ENCODE measurements at places on chromosomes 13 and 19.
A peak's percentile ranks its signal among the peaks of the same experiment; 100 is the strongest.

GRCh38 chr13:51681037-51681678, 96.9 kb downstream of the WDFY2 start:
- no peak for DNase-seq

- DNase-seq: peak; percentile 77
Observed at GRCh38 chr13:112711528-112712265, 21.9 kb downstream of the ATP11A start.

GRCh38 chr13:38002606-38003005, 133.0 kb upstream of the TRPC4 start:
- DNase-seq: no peak

- no peak for DNase-seq
Observed at GRCh38 chr19:18450021-18450930, 12.3 kb upstream of the ISYNA1 start.

- DNase-seq: no peak
Observed at GRCh38 chr13:41196620-41197019, 2.3 kb upstream of the KBTBD7 start.

GRCh38 chr13:70568571-70568970, 460.3 kb upstream of the KLHL1 start:
- no peak for DNase-seq

DNA sequence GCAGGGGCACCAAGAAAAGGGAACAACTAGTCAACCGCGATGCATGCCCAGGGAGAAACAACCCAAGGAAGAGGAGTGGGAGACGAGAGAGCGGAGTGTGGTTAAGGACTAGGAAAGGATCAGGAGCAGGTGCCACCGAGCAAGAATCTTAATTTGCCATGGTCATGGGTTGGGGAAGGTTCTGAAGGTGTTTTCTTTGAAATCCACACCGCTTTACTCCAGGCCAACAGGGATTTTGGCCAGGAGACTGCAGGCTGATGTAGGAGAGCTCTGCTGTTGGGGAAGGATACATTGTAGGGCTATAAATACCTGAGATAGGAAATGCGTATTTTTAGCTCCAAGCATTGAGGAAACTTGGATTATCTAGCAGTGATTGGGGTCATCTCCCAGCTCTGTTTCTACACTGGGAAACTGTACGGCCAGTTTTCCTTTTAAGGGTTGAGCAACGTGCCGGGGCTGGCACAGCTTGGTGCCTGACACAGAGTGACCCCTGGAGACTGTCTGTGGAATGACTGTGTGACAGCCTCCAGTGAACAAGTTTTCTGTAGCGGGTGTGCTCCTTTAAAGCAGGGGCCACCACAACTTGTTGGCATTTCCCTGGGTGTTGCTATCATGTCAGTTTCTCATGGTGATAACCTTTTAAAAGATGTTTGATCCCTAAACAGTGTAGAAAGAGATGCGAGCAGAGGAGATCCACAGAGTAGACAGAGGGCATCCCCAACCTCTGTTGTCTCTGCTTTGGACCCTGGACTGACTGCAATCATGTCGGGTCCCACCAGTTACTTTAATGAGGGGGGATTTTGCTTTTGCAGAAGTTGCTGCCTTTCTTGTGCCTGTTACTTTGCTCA, 34.3 kb downstream of the ZNF536 start:
- DNase-seq: no peak

DNA sequence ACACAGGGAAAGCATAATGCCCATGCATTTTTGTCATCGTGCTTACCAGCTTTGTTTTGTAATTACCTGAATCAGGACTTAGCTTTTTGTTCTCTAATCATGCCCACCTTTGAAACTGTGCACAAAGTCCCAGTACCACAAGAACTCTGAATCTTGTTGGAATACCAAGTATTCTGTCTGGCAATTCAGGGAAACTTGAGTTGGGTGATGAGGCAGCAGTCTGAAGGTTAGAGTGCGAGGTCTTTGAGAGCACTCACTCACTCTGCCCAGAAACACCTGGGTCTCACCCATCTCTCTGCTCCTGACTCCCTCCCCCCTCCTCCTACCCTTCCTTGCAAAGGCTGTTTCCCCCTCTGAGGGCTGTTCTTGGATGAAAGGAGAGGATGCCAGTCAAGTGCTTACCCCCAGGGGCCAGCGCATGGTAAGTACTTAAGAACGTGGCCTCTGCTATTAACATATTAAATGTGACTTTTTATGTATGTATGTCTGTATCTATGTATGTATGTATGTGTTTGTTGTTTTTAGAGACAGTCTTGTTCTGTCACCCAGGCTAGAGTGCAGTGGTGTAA, 22.4 kb downstream of the SIPA1L3 start:
- no peak for DNase-seq

DNA sequence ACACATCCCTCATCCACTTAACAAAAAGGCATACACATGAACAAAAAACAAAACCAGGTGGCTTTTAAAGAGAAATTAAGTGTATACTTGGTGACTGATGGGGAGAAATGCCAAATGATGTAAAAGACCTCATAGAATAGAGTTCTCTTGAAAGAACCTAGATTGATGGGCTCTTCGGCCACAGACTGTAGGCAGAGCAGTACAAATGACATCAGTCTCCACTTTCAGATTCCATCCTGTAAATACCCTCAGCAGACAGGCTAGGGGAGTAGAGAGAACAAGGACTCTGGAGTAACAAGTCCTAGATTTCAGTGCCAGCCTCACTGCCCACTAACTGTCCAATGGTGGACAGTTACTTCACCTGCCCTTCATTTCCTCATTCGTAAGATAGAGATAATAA, 203.8 kb downstream of the MZT1 start:
- DNase-seq: no peak

DNA sequence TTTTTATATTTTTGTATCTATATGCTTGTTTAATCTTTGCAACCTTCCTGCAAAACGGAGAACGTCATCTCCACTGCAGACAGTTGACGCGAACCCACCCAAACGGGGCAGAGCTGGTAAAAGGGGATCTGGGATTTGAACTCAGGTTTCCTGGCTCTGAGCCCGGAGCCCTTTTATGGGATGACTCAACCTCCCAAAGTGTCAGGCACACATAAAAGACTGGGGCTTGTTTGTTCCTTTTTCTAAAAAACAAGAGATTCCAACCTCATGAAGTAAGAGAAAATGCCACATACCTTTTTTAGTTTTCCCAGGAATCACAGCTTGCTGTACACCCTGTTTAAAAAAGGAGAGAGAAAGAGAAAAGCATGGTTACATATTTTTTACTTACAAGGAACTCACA, 78.9 kb downstream of the GADD45B start:
- no peak for DNase-seq

GRCh38 chr13:36131222-36131930, at the start of gene DCLK1:
DCLK1 (minus strand) TSS chr13:36131382.
- DNase-seq: peak; percentile 85

DNA sequence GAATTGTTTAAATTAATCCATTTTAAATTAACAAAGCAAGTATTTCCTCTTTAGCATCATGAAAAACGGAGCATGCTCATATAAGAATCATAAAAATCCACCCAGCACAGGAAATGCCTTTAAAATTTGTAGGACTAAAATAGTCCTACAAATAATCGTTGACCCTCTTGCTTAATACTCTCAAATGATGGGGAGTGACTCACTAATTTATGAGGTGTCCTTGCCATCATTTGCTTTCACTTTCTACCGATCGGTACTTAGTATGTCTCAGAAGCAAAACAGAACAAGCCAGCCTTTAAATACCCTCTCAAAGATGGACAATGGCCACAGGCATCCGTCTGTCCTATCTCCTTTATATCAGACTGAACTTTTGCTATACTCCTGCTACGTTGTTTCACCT, 97.2 kb downstream of the SUCLA2 start:
- DNase-seq: no peak

DNA sequence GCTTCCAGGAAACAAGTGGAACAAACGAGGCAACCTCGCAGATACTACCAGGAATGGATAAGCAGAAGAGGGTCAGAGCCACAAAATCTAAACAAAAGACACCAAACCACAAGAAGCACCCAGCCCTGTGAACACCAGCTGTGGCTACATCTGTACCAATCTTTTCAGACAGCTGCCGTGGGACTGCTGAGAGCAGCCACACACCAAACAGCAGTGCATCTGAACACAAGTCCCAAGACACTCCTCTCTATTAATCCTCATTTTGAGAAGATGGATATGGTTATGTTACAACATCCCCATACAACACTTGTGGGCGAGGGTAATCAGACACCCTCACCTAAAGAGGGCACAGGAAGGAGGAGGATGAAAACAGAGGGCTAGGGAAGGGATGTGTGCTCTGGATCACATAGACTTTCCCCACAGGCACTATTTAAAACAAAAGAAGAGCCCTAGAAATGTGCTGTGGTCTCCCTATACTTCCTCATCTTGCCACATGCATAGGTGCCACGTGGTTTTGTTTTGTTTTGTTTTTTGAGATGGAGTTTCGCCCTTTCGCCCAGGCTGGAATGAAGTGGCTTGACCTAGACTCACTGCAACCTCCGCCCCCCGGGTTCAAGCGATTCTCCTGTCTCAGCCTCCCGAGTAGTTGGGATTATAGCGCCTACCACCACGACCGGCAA, 41.6 kb upstream of the ZNF14 start:
- no peak for DNase-seq

DNA sequence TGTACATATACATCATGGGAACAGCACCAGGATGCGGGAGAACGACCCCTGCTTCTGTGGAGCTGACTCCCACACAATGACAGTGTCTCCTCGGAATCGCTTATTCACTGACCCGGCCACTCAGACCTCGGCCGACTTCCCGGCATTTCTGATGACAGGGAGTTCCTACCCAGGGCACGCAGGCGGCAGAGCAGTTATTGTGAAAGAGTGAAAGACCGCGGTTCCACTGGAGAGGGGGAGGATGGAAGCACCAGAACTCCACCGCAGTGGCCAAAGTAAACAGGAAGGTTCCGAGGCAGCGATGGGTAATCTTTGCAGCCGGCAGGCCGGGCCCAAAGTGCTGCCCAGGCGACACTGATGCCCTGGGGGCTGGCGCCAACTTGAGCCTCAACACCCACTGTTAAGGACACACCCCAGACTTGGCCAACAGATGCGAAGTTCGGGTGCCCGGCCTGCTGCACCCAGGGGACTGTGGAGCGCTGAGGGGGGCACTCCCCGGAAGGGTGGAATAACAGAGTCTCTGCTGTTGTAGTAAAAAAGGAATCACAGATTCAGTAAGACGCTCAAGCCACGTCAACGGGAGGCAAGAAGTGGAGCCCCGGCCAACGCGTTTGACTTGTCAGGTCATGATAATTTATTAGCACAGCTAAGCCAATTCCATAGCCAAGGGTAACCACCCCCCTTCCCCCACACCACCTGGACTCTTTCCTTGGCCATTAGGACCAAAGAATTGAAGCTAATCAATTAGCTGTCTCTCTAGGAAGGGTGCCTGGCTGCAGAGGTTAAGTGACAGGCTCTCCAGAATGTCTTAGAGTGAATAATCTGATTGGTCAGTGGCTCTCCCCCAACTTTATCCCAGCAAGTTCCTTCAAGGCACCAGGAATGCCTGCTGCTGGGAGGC, 5.8 kb downstream of the MLLT1 start:
- DNase-seq: no peak

DNA sequence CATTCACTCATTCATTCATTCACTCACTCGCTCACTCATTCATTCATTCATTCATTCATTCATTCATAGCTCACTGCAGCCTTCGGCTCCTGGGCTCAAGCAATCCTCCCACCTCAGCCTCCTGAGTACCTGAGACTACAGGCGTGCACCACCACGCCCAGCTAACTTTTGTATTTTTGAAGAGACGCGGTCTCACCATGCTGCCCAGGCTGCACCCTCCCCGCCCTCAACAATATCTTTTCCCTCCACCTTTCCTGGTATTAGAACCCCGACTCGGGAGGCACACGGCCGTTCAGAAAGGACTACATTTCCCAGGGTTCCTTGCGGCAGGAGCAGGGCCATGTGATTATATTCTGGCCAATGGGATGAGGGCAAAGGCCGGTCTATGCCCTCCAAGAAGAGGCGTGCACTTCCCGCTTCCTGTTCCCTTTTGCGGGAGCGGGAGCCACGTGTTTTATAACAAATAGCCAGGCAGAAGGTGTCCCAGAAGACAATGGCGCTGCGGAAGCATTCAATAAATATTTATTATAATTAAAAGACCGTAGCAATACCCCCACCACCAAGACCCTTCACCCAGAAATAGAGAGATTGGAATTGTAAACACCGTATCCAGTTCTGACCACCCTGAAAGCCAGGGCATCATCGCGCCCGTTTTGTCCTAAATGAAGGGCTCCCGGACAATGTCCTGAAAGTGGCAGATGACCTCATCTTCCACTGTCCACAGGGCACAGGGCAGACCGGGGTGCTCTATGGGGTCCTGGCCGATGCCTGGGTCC, 15.9 kb downstream of the TICAM1 start:
- DNase-seq: peak; percentile 86

GRCh38 chr13:75869981-75870380, 233.9 kb downstream of the LMO7 start:
- no peak for DNase-seq

- DNase-seq: no peak
Observed at GRCh38 chr19:17254636-17255035, 8.9 kb upstream of the NR2F6 start.

GRCh38 chr13:50682002-50682401, 161.5 kb downstream of the DLEU7 start:
- no peak for DNase-seq

DNA sequence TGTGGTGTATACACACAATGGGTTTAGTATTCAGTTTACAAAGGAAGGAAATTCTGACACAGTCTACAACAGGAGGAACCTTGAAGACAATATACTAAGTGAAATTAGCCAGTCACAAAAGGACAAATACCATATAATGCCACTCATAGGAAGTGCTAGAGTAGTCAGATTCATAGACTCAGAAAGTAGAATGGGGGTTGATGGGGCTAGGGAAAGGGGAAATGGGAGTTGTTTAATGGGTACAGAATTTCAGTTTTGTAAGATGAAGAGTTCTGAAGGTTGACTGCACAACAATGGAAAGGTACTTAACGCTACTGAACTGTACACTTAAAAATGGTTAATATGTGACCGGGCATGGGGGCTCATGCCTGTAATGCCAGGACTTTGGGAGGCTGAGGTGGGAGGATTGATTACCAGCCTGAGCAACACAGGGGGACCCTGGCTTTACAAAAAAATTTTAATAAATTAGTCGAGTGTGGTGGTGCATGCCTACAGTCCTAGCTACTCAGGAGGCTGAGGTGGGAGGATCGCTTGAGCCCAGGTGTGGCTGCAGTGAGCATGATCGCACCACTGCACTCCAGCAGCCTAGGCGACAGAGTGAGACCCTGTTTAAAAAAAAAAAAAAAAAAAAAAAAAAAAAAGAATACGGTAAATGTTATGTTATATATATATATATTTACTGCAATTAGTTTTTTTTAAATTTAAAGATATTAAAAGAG, 45.0 kb downstream of the SLC15A1 start:
- DNase-seq: no peak

GRCh38 chr19:7873304-7874075, 700 bp downstream of the PRR36 start:
- DNase-seq: no peak

GRCh38 chr13:41061914-41062837, 867 bp downstream of the WBP4 start:
- no peak for DNase-seq

DNA sequence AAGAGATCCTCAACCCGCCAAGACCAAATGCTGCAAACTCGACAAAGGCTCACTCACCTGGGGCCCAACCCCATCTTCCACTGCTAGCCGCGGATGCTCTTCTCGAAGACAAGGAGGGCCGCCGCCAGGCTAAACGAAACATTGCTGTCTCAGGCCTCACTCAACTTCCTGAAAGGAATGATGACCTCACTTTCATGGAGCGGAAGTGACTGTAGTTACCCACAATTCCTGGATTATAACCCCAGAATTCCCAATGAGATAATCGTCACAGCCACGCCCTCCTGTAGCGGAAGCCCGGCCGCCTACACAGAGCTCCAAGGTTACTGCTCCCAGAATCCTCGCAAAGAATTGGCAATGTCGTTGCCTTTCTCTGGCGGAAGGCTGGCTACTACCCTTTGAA, 10.5 kb upstream of the ZNF112 start:
- no peak for DNase-seq

- no peak for DNase-seq
Observed at GRCh38 chr13:87311165-87311564, 360.0 kb upstream of the SLITRK5 start.
